Trophoblast cell (in vitro differentiated cells and primary cell): ENCODE measurements at places on chromosomes 2 and 18.
A peak's percentile ranks its signal among the peaks of the same experiment; 100 is the strongest.

GRCh38 chr18:43720041-43720440 is 442.8 kb upstream of the SYT4 start:
- H3K27ac ChIP-seq = no peak overlapping the region
- H3K4me3 ChIP-seq = no peak overlapping the region
- no peaks in the 10 kb centered on the region for H3K36me3 ChIP-seq
- peaks cover 5% of the 10 kb centered on the region for H3K4me1 ChIP-seq
- no peaks in the 10 kb centered on the region for H3K27me3 ChIP-seq
- no peak for DNase-seq

DNA sequence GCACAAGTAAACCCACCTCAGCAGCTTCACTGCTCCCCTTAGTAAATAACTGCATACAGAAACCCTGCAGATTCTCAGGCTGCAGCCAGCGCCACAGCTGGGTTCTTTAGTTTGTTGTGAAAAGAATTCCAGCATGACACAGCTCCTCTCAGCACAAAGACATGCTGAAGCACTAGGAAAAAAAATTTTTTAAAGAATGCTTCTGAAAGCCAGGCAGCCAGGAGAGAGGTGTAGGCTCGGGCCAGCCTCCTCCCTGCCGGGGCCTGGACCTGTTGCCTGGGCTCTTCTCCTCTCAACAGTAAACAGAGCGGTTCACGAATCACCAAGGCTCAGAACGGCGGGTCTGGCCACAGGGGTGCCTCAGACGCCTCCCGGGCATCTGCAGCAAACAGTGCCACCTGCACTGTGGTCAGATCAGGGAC is 95.7 kb upstream of the POU3F3 start:
- H3K36me3 ChIP-seq = no peaks in the 10 kb centered on the region
- H3K4me1 ChIP-seq = no peaks in the 10 kb centered on the region
- H3K27me3 ChIP-seq = no peaks in the 10 kb centered on the region
- DNase-seq = peak; percentile 23
- H3K4me3 ChIP-seq = no peak overlapping the region
- no peak overlapping the region for H3K27ac ChIP-seq

DNA sequence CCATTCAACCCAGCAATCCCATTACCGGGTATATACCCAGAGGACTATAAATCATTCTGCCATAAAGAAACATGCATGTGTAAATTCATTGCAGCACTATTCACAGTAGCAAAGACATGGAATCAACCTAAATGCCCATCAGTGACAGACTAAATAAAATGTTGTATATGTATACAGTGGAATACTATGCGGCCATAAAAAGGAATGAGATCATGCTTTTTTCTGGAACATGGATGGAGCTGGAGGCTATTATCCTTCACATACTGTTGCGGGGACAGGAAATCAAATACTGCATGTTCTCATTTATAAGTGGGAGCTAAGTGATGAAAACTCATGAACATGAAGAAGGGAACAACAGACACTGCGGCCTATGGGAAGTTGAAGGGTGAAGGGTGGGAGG is 65.1 kb downstream of the EHBP1 start:
- no peak overlapping the region for H3K4me3 ChIP-seq
- no peak overlapping the region for H3K27ac ChIP-seq
- no peaks in the 10 kb centered on the region for H3K4me1 ChIP-seq

DNA sequence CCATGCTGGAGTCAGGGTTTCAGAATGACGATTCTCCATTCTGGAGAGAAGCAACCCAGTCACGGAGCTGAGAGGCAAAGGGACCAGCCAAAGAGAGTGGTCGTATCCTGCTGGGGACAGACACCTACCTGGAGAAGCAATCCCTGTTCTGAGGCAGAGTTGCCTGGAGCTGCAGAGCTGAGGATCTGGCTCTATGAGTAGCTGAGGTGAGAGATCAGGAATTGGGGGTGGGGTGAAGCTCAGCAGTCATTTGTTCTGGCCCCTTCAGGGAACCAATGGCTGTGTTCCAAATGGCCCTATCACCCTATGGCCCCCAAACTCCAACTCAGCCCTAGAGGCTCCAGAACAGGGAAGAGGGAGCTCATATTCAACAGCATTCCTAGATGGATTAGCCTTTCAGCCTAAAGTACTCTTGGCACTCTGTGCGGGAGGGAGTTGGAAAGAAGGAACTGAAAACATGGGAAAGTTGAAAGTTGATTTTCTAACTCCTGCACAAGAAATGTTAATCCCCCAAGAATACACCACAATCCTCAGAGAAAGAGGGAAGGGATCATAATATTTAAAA is 3.3 kb upstream of the ATRAID start:
- H3K4me3 ChIP-seq = no peak overlapping the region
- DNase-seq = no peak
- H3K4me1 ChIP-seq = peaks cover 28% of the 10 kb centered on the region
- no peaks in the 10 kb centered on the region for H3K27me3 ChIP-seq

GRCh38 chr2:149625671-149626070 is 38.1 kb upstream of the MMADHC start:
- no peak for DNase-seq
- H3K4me3 ChIP-seq = no peak overlapping the region
- no peaks in the 10 kb centered on the region for H3K36me3 ChIP-seq
- H3K27ac ChIP-seq = no peak overlapping the region
- no peaks in the 10 kb centered on the region for H3K4me1 ChIP-seq
- H3K27me3 ChIP-seq = no peaks in the 10 kb centered on the region
